ENCODE measurements at places on chromosomes 12 and 14.

- DNase-seq = no peak
These were observed 1.2 kb downstream of the ZBTB25 start for GRCh38 chr14:64502456-64502855.

DNA sequence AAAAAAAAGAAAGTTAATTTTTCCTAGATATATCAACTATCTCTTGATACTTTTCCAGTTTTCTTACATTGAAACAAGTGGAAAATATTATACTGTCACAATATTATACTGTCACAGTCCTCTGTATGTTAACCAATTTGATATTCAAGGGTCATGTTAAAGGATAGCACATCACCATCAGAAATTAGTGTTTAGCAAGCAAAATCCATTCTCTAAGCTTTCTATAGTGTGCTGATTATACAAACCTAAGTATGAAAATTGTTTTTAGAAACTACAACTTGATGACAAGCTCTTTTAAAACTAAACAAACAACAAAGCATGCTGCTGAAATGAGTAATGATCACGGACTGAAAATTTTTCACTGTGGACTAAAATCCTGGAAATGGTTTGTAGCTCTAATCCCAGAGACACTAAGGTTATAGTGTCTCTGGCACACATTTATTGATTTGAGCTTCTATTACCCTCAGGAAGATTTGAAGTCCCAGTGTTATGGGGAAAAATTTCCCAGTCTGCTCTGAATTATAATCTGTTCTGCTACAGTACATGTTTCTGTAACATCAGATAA, 9.7 kb downstream of the SPTSSA start:
- no peak for DNase-seq

GRCh38 chr14:65344011-65344410, 68.5 kb upstream of the FUT8 start:
- DNase-seq = no peak

DNA sequence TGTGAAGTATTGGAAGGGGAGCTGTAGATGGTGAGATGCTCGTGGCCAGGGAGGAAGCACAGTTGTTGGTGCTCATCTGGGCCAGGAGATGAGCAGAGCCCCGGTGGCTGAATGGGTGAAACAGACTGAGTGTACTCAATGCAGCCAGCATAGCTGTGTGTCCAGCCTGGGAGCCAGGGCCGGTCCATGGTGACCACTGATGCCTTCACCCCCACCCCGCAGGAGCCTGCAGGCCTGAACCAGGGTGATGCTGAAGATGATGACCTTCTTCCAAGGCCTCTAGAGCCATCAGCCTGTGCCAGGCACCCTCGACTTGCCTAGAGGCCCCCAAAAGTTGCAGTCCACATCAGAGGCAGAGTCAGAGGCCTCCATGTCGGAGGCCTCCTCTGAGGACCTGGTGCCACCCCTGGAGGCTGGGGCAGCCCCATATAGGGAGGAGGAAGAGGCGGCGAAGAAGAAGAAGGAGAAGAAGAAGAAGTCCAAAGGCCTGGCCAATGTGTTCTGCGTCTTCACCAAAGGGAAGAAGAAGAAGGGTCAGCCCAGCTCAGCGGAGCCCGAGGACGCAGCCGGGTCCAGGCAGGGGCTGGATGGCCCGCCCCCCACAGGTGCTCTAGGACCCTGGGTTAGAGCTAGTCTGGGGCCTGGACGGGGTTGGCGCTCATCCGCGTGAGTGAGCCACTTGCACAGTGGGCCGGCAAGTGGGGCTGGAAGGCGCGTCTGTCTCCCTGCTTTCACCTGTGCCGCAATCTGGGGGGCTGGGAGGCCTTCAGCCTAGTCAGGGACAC, 3.0 kb downstream of the TNFAIP2 start:
- no peak for DNase-seq

DNA sequence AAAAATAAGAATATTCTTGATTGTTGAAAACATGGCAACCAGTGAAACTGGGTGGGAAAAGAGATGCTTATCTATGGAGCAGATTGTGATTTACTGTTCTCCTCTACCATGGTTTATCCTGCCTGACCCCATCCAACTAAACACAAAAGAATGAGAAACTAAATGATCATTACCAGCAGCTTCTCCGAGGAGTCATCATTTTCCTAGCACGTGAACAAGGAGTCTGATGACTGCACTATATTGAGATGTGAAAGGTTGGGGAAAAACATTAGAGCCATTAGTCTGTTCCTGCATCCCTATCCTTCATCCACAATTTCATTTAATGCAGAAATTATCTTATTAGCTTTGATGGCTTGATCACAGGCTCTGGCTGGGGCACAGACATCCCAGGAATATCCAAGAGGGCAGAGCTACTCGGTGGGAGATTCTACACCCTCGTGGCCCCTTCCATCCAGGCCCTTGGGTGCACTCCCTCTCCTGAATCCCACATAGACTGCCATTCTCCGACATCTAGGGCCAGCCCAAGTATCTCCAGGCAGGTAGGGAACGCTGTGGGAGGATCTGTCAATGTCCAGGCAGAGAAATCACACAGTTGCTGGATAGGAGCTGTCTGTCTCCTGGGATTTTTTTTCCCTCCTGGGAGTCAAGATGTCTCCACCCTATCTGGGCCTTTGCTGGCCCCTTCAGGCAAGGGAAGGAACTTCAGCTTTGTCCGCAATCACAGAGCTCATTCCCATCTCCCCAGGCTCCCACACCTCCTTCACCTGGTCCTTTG, 43.3 kb upstream of the DHRS4 start:
- peak; percentile 83 for DNase-seq

DNA sequence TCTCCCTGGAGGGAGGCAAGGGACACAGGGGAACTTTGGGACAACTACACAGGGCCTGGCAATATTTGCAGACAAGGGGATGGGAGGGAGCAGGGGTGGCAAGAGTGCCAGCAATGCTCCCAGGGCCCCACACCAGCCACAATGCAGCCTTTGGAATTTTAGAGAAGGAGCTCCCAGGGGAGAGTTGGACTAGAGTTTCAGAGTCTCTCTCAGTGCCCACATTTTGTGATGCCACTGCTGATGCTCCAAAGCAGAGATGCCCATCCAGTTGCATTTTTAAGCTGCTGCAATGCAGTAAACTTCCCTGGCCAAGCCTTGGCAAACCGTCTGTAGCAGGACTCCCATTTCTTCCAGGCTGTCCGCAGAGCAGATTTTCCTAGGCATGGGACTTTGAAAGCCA, 98.9 kb downstream of the ZFP36L1 start:
- no peak for DNase-seq

- DNase-seq = no peak
These were observed 31.8 kb downstream of the CCDC198 start for GRCh38 chr14:57461777-57462320.

GRCh38 chr12:105480162-105480561, 149.7 kb downstream of the C12orf75 start:
- DNase-seq = peak; percentile 46

DNA sequence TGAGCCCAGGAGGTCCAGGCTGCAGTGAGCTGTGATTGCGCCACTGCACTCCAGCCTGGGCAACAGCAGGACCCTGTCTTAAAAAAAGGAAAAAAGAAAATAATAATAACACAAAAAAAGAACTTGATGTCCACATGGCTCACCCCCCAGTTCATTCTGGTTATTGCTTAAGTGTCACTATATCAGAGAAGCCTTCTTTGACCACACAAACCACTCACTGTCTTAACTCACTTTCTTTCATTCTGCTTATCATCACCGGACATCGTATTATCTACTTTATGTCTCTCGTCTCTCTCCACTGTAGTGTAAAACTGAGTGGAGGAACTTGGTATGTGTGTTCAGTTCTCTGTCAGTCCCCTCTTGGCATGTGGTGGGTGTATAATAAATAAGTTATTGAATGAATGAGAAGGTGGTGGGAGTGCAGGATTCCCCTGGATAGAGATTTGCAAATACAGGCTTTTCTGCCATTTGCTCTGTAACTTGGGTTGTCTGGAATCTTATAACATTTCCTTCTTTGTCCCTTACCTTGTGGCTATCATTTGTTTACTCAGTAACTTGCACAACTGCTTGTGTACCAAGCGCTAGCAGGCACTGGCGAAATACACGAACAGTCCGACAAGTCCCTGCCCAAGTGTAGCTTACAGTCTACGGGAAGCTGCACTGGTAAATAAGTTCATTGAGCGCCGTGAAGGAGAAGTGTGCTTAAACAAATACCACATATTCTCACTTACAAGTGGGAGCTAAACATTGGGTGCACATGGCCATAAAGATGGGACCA, 86.6 kb upstream of the TRAF3 start:
- DNase-seq = no peak

GRCh38 chr12:56037161-56037560, 4.6 kb upstream of the RPS26 start:
- no peak for DNase-seq

DNA sequence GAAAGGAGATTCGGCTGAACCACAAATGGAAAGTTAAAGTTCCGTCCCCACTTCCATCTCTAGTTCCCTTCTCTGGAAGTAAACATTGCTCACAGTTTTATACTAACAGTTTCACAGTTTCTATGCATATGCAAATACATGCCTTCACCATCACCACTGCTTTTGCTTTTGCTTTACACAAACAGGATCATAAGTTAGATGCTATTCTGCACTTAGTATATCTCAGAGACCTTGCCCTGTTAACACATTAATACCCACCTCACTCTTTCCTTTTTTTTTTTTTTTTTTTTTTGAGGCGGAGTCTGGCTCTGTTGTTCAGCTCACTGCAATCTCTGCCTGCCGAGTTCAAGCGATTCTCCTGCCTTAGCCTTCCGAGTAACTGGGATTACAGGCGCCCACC, 890 bp downstream of the TEP1 start:
- no peak for DNase-seq

DNA sequence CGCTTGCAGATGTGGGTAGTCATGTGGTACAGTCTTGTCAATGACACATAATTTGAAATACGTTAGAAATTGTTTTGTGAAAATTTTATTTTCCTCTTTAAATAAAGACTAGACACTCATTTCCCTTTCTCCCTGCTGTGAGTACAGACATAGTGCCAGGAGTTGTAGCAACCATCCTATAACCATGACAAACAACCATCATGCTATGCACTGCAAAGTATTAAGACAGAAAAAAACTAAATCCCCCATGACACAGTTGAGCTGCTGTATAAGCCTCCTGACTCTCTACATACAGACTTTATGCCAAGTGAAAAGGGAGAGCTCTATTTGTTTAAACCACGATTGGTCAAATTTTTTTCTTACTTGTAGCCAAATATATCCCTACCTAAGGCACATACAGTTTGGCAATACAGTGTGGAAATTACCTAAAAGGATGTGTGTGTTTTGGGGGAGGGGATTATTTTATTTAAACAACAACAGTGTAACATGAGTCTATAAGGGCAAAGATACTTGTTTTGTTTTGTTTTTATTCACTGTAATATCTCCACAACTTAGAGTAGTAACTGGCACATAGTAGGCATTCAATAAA, 45.0 kb upstream of the KRR1 start:
- peak; percentile 29 for DNase-seq

GRCh38 chr12:91663310-91663709, 480.7 kb upstream of the DCN start:
- DNase-seq = no peak

DNA sequence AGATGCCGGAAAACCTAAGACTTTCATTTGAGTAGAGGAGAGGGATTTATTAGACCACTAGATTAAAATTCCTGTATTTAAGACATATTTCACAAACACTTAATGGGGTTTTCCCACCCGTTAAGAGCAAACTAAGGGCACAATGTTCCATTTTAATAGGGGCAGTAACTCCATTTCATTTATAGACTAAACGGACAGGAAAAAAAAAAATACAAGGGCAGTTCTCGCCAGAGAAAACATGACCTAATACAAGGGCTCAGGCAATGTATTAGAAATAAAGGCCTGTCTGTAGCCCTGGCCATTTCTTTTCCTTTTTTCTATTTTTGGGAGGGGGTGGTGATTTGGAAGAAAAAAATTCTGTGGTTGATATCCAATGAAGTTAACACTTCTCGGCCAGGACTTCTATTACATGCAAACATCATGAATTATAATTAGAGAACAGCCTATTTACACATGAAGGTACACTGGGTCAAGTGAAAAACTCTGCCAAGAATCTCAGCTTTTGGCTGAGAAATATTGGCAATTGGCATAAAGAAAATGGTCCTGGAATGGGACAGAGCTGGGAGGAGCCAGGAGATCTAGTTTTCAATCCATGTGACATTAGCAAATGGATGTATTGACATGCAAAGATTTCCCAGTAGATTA, 641.1 kb upstream of the TBX3 start:
- no peak for DNase-seq

- DNase-seq = peak; percentile 68
These were observed 341 bp downstream of the ZNF10 start for GRCh38 chr12:133130808-133131128.

GRCh38 chr14:93011650-93012325, 88.8 kb downstream of the CHGA start:
- DNase-seq = peak; percentile 9

All from NCI-H82 (cell line).